ENCODE measurements at places on chromosomes 7 and 10.

- no peak for DNase-seq
Measured at GRCh38 chr10:60781661-60782060, 3.4 kb downstream of the CDK1 start.

DNA sequence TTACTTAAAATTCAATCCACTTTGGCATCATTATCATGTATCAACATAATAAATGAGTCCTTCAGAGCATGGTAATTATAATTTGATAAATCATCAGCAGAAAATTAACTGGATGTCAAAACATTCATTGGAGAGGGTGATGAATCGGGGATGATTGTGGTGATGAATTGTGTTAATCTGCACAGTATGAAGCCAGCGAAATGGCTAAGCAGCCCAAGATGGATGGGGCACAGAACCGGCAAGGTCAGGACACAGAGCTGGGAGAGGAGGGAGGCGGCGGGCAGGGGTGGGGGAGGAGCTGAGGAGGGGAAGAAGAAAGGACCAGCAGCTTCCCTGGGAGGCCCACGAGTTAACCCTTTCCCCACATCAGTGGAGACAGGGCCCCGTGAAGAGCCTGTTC lies 536.1 kb downstream of the LRMDA start:
- DNase-seq, result no peak

GRCh38 chr7:159296093-159296681 lies 151.5 kb upstream of the VIPR2 start:
- DNase-seq, result no peak

- DNase-seq, result peak; percentile 80
Measured at GRCh38 chr10:119705434-119705831, 20.4 kb upstream of the INPP5F start.

DNA sequence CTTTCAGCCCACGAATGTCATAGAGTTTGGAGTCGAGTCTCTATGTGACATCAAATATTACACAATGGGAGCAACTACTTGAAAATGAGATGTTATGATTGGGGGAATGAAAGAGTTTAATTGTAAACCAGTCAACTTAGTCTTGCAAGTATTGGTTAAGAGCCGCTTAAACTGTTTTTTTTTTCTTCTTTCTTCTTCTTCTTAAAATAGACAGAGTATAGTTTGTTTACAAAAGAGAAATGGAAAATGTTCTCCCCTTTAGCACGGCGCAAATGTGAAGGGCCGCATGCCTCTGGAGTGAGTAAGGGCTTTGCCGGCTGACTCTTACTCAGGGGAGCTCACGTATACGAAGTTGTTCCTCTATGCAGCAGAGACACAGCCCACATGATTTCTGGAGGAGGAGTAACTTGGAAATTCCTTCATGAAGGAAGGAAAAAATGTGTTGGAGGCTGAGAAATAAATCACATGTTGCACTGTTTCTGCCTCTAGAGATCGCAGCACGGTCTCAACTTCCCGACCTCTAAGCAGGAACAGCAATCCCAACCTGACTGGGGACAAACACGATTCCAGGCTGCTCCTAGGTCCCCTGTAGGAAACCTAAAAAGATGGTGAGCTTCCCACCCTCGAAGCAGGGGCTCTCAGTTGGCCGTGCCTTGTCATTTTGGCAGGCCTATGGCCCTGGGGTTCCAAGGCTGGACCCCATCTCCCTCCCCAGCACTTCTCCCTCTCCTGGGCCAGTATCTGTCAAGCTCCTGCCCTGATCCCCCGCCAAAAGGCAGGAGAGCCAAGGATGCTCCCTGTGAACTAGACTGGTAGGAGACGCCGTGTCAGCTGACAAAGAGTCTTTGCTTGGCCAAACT lies 44.8 kb downstream of the MYOF start:
- DNase-seq, result no peak

DNA sequence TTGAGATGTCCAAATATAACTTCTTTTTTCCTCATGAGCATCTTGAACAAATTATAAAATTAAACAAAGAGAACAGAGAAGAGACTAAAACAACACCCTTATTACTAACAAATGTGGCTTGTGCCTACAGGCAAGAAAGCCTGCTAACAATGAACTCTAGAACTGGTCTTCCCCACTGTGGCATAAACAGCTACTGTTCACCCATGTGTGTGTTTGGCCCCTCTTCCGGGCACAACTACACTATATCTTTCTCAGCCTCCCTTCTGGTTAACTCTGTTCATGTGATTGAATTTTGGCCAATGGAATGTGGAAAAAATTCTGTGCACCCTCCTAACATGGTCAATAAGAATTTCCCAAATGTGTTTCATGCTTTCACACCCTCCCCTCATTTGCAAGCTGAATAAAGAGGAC lies 117.0 kb downstream of the KBTBD2 start:
- no peak for DNase-seq

DNA sequence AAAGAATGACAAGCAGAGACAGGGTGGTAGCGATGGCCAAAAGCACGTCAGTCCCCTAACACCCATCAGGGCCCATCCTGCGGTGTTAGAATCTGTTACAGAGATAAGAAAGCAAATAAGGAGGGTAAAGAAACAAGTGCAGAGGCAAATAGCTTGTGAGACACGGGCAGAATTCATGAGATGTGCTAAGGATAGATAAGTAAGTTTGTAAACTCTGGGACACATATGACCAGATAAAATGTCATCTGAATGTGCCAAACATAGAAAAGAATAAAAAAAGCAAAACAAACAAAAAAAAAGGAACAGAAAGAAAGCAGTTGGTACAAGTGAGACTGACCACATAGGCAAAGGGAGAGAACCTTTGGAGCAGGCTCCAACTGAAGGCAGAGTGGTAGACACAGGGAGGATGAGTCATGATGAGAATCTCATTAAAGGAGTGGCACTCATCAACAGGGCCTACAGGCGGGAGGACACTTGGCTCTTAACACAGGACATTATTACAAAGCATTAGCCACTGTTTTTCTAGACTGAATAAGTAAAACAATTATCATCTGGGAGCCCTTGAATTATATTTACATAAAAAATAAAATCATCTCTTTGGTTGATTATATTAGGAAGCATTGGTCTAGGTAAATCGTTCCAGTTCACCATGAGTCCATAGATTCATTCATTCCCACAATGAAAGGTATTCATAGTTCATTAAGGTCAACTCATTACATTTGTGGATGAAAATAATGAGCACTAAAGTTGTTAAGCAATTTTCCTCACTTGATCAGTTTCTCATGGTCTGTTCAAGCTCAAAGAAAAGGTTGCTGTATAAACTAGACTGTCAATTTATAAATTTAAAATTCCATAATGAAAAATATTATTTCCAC lies 21.5 kb upstream of the EPHB6 start:
- no peak for DNase-seq

DNA sequence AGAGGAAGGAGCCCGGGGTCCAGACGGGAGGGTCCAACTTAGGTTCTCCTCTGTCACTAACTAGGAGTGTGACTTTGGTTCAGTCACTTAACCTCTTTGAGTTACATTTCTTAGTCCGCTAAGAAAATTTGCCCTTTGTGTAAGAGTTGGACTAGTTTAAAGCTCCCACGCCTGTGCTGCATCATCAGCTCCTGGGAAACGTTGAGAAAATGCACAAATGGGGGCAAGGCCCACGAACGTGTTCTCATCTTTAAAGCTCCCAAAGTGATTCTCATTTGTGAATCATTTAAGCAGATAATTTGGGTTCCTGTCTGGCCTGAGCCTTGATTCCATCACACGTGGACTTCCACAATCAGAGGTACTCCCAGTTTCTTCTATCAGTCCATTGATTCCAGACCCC lies 6.3 kb downstream of the ZNF467 start:
- no peak for DNase-seq

GRCh38 chr10:50421026-50421719 lies 169.9 kb upstream of the ASAH2 start:
- peak; percentile 65 for DNase-seq

DNA sequence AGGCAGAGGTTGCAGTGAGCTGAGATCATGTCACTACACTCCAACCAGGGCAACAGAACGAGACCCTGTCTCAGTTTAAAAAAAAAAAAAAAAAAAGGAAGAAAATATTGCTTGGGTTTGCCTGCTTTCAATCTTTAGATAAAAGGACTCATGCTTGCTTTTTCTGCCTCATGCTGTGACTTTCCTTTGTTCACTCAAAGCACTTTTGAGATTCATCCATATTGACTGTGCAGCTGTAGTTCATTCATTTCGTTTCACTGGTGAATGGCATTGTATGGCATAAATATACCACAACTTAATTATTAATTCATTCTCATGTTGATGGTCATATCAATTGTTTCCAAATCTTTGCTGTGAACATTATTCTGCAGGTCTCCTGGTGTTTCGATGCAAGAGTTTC lies 97.6 kb upstream of the NFE2L3 start:
- no peak for DNase-seq

GRCh38 chr7:47574482-47575329 lies 7.2 kb downstream of the TNS3 start:
- DNase-seq, result no peak

- no peak for DNase-seq
Measured at GRCh38 chr10:44426247-44427034, 41.5 kb upstream of the CXCL12 start.

DNA sequence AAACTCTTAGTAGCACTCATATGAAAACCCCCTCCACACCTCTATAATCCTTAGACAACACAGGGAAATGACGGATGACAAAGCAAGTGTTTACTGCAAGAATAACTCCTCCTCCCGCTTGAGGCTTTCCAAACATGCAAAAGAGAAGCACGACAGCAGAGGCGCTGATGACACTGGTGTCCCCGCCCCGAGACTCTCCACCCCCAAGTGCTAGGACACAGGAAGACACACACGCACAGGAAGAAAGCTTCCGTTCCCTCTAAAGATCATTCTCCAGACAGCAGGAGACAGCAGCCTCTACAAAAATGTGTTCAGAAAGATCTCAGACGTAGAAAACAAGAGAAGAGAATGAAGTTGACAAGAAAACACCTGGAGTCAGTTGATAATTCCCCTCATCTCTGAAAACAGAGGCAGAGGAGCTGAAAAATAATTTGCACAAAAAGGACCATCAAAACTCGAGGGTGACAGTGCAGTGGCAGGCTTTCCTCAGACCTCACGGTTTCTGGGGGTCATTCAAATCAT lies 90.2 kb downstream of the DLG5 start:
- DNase-seq, result peak; percentile 86

DNA sequence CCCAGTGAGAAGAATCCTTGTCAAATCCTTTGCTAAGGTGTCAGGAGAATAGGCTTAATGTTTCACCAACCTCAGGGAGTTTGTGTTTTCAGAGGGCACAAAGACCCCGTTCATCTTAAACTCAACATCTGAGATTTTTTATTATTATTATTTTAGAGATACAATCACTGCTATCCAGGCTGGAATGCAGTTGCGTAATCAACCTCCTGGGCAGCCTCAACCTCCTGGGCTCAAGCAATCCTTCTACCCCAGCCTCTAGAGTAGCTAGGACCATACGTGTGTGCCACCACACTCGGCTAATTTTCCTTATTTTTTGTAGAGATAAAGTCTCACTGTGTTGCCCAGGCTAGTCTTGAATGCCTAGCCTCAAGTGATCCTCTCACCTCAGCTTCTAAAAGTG lies 599.2 kb downstream of the KCNMA1 start:
- DNase-seq, result no peak

GRCh38 chr10:126124046-126124445 lies 227.7 kb downstream of the FANK1 start:
- DNase-seq, result no peak

GRCh38 chr10:92688927-92689662 lies 660 bp upstream of the HHEX start:
- no peak for DNase-seq

DNA sequence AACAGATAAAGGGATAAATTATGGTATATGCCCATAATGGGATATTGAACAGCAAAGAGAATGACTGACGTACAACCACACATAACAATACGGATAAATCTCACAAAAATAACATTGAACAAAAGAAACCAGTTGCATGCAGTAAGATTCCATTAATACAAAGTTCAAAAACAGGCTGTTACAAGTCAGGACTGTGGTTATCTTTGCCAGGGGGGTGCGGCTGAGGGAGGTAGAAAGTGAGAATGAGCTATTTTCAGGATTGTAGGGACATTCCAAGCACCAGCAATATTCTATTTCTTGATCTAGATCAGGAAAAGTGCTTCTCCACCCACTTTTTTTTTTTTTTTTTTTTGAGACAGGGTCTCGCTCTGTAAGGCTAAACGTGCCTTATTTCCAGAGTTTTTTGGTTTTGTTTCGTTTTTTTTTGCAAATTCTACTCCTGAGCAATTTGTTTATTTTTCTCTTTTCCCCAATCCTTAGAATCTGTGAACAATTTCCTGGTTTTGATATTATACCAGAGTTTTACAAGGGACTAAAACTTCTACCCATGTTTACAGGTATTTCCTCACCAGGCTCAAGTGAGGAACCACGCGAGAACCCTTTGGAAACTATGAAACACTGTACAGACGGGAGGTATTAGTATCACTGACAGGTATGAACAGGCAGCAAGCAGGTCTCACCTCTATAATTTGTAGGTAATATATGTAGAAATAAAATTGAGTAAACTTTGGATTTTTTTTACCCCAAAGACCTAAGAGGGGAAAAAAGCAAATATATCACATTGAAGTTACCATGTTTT lies 9.9 kb downstream of the SMURF1 start:
- DNase-seq, result no peak

- DNase-seq, result peak; percentile 14
Measured at GRCh38 chr10:13335881-13336280, 12.2 kb downstream of the SEPHS1 start.

DNA sequence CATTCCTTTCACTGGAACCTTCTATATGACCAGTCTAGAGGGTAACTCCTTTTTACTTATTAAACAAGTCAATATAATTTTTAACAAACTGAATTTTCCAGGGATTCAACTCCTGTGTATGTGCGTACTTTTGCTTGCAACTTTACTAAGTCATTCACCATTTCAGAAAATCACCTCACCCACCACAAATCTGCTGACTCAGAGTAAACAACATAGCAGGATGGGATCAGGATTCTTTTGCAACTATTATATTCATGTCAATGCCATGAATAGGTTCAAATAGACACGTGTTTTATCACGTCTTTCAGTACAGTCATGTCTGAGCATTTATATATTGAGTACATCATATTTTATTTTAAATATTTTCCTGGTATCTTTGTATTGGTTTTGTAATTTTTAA lies 14.5 kb downstream of the CTTNBP2 start:
- no peak for DNase-seq

DNA sequence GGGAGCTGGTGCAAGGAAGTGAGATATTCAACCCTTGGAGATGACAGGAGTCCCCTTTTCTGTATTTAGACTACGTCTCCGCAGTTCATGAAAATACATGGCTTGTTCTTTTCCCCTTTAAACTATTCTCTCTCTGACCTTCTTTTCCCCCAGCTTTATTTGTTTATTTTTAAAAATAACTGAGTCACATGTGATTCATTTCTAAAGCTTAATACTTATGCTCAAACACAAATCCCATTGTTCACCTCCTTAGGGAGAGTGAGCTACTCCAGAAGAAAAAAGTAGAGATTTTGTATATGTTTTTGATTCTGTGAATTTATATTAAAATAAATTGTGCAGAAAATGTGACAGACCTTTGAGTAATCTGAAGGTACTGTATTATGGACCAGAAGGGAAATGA lies 35.9 kb upstream of the FZD1 start:
- DNase-seq, result no peak
